ENCODE measurements at places on chromosomes 3 and 15.
A peak's percentile ranks its signal among the peaks of the same experiment; 100 is the strongest.

- DNase-seq: peak; percentile 10
These were observed 712 bp downstream of the RTF1 start for GRCh38 chr15:41417418-41418195.

DNA sequence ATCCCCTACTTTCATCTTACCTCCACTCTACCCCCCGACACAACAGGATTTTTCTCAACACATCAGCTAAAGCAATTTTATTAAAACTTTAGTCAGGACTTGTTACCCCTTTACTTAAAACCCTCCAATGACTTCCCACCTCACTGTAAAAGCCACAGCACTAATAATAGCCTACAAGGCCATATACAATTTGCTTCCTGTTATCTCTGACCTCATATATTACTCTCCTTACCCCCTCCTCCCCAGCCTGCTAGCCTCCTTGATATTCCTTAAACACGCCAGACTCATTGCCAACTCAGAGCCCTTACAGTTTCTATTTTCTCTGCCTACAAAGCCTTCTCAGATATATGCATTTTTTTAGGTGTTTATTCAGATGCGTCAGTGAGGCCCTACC lies 54.4 kb downstream of the DCUN1D1 start:
- no peak for DNase-seq

DNA sequence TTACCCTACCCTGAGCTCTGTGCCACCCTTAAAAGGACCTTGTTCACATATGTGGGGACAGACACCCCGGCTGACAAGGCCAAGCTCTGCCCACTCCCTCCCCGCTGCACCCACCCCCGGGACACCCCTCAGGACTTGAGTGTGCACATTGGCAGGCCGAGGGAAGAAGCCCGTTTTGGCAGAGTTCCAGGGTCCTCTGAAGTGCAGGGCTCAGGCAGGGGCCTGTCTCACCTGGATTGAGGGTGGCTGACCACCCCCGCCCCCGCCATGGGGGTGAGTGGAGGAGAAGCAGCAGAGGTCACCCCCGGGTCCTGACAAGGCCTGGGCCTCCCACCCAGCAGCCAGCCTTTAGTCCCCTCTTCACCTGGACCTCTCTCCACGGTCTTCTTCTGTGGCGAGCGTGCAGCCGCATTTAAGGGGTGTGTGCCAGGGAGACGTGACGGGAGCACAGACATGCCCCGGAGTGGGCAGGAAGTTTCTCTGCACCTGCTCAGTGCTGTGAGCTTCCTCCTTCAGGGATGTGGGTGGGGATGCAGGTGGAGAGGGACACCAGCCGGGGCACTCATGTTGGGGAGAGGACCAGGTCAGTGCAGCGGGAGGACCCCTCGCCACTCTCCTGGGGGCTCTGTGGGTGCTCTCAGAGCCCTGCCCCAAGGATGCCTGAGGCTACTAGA lies 50.7 kb downstream of the LINGO1 start:
- DNase-seq: no peak

DNA sequence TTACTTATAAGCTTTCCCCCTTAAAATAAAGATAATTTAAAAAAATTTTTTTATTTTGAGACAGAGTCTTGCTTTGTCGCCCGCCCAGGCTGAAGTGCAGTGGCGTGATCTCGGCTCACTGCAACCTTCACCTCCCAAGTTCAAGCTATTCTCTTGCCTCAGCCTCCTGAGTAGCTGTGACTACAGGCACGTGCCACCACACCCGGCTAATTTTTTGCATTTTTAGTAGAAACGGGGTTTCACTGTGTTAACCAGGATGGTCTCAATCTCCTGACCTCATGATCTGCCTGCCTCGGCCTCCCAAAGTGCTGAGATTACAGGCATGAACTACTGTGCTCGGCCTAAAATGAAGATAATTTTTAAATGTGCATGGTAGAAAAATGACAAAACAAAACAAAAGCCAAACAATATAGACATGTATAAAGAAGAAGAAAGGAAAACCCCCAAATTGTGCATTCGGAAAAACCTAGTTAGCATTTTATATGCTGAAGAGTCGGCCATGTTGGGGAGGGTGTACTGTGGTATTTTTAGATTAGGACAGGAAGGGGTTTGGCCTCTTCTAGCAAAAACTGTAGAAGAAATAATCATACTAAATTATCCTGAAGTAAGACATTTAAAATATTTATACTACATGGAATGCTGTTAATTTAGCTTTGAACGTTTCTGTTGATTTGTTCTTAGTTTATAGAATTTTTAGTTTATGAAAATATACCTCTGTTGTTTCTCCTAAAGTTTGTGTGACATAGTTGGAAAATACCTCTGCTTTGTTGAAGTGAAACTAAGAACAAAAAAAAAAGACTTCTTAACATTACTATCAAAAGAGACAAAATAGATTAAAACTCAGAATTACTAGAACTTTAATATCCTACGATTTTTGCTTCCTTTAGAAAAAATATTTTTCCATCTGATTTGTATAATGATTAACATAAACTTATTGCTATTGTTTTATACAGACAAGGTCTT lies 7.4 kb downstream of the APPL1 start:
- no peak for DNase-seq

DNA sequence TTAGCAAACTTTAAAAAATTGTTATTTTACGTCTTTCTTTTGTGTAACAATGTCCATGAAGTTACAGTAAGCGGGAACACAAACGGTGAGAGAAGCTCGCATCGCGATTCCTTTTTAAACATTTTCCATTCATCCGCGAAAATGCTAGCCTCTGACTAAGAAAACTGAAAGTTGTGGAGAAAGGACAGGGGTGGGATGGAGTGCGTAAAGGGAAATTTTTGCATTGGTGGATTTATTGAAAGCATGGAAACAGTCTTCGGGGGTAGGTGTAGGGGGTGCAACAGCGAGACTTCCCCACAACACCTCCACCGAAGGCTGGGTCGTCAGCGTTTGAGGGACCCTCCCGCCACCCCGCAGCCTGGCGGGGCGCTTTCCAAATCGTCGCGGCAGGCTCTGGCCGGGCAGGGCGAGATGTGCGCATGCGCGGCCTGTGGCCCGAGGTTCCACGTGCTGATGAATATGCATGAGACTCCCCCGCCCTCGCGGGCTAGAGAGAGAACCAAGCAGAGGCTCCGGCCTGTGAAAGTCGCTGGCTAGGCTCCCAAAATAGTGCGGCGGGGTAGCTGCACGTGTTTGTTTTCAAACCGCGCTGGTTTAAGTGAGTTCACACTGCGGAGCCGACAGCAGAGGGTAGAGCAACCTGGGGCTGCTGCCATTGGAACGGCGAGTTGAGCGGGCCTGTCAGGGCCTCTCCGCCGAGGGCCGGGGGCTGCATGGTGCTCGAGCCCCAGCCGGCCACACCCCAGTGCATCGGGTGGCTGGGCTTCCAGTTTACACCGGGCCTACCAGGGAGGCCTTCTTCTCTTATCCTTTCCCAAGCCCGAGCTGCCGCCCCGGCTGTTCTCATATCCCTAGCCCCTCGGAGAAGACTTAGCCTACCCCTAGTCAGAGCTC lies 9.9 kb downstream of the ZIC1 start:
- DNase-seq: no peak

DNA sequence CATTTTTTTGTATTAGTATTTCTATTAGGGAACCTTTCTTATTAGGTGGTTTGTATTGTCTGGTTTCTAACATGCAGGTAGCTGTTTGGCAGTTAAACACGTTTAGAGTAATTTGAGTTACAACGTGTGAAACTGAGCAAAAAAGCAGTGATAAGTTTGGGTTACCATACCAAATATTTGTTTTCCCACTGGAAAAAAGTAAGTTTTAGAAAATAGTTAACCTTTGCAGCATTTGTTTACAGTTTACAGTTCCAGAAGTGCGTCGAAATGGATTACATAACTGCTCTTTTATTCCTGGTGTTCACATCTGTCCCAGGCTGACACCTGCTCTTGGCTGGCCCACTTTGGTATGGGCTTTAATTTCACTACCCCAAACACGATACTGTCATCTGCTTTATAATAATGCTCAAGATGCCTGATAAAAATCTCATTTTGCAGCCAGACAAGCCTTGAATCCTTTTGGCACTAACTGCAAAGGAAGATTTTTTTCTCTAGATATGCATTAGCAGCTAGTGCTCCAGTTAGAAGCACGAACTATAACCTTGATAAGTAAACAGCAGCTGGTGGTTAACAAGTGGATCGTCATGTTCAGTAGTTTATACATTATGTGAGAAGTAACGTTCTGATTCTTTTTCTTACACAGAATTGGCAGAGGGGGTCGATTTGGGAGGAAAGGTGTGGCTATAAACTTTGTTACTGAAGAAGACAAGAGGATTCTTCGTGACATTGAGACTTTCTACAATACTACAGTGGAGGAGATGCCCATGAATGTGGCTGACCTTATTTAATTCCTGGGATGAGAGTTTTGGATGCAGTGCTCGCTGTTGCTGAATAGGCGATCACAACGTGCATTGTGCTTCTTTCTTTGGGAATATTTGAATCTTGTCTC lies 5.3 kb downstream of the EIF4A2 start:
- DNase-seq: no peak

Data from activated T-helper 1 cell treated with anti-CD3 and anti-CD28 coated beads, Interleukin-2, amount 50 U/mL, for 16 hours (primary cell).